Hematopoietic multipotent progenitor cell (in vitro differentiated cells): ENCODE measurements at places on chromosomes 3 and 15. TPM values are rescaled to one million over a fixed set of nuclear protein-coding genes. Genes with fewer than 3 reads are reported as not detected.

FMN1 gene
- total RNA-seq = 0.27 TPM

PCLAF gene
- total RNA-seq = 8.1 TPM

KIF15 gene
- 1.1 TPM for total RNA-seq

GRK7 gene
- total RNA-seq = not detected

MGLL gene
- total RNA-seq = 52.2 TPM

CD96 gene
- 1.1 TPM for total RNA-seq

CACNA2D2 gene
- total RNA-seq = 1.1 TPM

ABI3BP gene
- total RNA-seq = 1.1 TPM

PATL2 gene
- 5.7 TPM for total RNA-seq

SEMA5B gene
- 0.27 TPM for total RNA-seq

GRCh38 chr15:41018534-41018933 lies 65.3 kb downstream of the CHAC1 start:
- DNase-seq = peak; percentile 49

- DNase-seq = no peak
These were observed 14.4 kb downstream of the THSD4 start for GRCh38 chr15:71129669-71130068.

DNA sequence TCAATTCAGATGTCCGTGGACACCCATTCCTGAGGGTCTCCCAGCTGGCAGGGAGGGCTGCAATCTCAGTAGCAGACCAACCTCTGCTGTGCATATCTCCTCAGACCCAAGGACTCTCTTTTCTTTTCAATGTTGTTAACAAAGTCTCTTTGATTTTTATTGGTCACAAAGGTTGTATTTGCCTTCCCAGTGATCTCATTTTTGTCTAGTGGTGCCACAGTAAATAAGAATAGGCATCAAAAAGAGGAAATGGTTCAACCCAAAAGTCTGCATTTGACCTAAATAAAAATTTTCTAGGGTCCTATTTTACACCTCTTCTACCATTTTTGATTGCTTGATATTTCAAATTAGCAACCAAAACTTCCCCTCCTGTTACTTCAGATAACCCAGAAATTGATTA lies 225.9 kb downstream of the CDIN1 start:
- no peak for DNase-seq

- no peak for DNase-seq
These were observed 38.6 kb downstream of the VIPR1 start for GRCh38 chr3:42541079-42541478.

- DNase-seq = no peak
These were observed 68.4 kb downstream of the HERC1 start for GRCh38 chr15:63765338-63765737.

DNA sequence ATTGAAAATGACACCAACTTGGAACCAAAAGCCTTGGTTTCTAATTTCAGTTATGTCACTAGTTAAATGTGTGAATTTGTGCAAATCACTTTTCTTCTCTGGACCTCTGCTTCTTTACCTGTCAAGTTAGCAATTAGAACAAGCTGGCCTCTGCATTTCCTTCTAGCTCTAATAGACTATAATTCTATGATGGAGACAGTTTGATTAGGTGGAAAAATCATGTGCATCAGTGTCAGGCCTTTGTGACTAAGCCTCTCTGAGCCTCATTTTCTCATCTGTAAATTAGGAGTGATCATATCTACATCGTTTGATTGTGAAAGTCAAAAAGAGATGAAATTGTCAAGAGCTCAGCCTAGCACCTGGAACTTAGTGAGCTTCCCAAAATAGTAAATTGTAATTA lies 712.9 kb downstream of the MECOM start:
- no peak for DNase-seq

- DNase-seq = no peak
These were observed 1.4 kb downstream of the ST6GAL1 start for GRCh38 chr3:186931532-186932280.

- DNase-seq = no peak
These were observed 33.0 kb downstream of the DENND6A start for GRCh38 chr3:57659806-57660439.

DNA sequence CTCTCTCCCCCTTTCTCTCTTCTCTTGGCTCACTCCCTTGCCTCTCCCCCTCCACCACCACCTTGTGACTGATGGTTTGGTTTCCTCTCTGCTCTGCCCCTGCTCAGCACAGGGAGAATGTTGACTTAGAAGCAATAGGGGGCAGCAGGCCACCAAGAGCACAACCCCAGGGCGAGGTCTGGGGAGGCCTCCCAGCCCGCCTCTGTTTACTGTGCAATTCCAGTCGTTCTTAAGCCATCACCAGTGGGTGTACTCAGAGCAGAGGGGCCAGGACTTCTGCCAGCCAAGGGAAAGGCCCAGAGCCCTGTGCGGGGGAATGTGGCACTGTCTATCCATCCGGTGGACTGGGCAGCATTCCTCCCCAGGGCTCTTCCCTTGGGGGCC lies 5.7 kb upstream of the APEH start:
- DNase-seq = no peak

DNA sequence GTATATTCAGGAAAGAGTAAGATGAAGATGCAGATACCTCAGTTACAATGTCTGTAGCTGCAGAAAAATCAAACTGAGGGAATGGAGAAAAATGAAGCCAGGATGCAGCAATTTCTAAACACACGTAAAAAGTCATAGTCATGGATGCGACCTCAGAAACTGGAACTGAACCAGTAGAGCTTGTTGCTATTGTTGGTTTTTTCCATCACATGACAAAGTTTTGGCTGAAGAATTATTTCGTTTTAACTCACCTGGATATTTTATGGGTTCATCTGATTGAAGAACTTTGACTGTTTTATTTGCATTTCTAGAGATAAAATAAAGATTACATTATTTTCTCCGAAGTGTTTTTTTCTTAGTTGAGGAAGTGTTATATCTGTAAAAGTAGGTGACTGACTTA lies 591.2 kb downstream of the ZBBX start:
- DNase-seq = no peak

GRCh38 chr3:10533737-10534023 lies 28.3 kb upstream of the ATP2B2 start:
- no peak for DNase-seq

GRCh38 chr15:66885281-66885915 lies 180.0 kb upstream of the SMAD3 start:
- no peak for DNase-seq

DNA sequence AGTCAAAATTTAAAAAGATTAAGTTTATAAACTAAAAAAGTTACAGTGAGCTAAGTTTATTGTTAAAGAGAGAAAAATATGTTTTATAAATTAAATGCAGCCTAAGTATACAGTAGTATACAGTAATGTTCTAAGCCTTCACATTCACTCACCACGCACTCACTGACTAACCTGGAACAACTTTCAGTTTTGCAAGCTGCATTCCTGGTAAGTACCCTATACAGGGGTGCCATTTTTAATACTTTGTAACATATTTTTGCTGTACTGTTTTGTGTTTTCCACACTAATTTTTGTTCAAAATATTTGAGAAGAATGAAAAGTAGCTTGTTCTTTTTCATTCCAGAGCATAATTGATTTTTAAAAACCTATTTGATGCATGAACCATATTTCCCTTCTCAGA lies 524.9 kb downstream of the RBMS3 start:
- DNase-seq = no peak

- peak; percentile 41 for DNase-seq
These were observed 81.0 kb upstream of the BNC1 start for GRCh38 chr15:83365370-83365938.

DNA sequence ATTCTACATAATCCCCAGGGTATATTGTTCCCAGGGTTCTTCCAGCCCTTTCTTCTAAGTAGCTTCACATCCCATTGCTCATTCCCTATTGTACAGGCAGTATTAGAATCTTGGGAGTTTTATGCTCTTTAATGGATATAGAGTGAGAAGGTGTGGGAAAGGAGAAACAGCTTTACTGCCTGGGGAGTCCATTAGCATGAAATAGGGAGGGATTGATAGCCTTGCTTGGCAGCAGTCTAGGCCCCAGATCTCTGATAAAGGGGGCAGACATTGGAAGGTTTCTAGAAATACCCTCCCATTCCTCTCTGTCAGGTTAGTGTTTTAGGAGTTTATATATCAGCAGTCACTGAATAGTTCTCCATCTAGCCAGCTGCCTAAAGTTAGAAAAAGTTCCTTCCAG lies 334.3 kb downstream of the UNC13C start:
- no peak for DNase-seq

DNA sequence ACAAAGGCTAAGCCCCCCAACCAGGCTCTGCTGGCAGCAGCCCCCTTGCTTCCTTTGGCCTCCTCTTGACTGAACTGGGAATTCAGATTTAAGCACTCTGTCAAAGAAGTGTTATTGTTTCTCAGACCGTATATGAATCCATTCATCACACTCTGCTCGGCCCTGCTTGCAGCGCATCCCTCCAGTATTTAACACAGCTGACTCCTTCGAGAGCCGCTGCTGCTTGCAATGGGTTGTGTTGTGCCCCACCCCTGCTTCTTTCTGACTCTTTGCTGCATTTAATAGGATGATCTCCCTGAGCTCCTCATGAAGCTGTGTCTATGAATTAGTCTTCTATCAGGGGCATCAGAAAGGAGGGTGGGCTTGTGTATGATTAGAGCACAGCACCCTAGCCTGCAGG lies 31.2 kb downstream of the C3orf20 start:
- DNase-seq = no peak

- no peak for DNase-seq
These were observed 9.1 kb upstream of the USP3 start for GRCh38 chr15:63495343-63495742.

- no peak for DNase-seq
These were observed 190.3 kb downstream of the XXYLT1 start for GRCh38 chr3:195080571-195081151.

DNA sequence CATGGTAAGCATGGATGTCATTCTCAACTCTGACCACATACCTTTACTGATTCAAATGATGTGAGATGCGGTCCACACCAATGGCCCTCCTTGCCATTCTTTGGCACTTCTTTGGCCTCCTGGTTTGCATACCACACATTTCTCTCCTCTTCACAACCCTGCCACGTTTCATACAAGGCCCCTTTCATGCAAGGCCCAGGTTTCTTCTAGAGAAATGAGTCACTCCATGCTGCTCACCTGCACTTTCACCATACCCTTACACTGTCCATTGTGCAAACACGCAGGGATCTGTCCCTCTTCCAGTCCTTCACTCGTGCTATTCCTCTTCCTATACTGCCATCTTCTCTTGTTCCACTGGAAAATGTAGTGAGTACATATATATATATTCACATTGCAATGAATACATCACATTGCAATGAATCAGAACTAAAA lies 24.4 kb upstream of the SLC24A5 start:
- DNase-seq = no peak

GRCh38 chr3:34683851-34684250 lies 885.4 kb downstream of the PDCD6IP start:
- DNase-seq = peak; percentile 70

GRCh38 chr15:64009798-64010261 lies 36.5 kb downstream of the DAPK2 start:
- no peak for DNase-seq

DNA sequence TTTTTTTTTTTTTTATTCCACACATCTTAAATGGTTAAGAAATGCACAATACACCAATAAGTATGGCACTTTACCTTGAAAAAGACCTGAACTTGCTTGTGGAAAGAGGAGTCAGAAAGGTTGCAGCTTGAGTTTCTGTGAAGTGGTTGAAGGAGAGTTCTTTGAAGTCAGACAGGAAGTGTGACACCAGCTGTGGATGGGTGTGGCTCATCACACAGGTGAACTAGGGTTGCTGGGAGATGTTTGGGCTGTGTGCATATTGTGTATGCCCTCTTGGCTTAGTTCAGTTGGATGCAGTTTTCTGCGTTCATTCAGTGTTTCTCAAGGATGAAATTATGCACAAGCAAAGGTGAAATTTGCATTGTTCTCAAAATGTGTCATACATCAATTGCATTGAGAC lies 6.3 kb downstream of the AEN start:
- no peak for DNase-seq

DNA sequence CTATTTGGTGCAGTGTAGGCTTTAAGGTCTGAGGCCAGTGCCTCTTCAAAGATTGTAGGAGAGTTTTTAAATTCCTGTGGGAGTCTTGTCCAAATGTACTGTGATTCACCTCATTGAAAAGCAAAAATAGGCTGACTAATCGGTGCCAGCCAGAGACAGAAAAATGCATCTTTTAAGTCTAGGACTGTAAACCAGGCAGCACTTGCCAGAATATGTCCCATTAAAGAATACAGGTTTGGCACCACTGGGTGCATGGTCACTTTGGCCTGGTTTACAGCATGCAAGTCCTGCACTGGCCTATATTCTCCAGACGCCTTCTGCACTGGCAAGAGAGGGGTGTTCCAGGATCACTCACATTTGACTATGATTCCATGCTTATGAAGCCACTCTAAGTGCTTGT lies 20.3 kb upstream of the NOX5 start:
- DNase-seq = no peak

- DNase-seq = no peak
These were observed 67.4 kb downstream of the RHCG start for GRCh38 chr15:89429023-89429422.

DNA sequence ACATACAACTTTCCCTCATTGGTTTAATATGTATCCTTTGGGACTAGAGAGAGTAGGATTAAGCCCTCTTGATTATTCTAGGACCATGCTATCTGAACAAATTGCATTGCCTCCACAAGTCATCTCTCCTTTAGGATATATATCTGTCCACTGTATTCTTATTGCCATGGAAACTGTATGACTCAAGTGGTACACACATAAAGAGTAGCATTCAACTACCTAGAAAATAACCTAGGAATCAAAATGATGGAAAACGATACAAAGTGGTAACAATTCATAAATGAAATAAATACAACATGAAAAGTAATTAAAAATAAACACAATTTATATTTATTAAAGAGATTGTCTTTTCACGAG lies 212.1 kb upstream of the P2RY1 start:
- no peak for DNase-seq

DNA sequence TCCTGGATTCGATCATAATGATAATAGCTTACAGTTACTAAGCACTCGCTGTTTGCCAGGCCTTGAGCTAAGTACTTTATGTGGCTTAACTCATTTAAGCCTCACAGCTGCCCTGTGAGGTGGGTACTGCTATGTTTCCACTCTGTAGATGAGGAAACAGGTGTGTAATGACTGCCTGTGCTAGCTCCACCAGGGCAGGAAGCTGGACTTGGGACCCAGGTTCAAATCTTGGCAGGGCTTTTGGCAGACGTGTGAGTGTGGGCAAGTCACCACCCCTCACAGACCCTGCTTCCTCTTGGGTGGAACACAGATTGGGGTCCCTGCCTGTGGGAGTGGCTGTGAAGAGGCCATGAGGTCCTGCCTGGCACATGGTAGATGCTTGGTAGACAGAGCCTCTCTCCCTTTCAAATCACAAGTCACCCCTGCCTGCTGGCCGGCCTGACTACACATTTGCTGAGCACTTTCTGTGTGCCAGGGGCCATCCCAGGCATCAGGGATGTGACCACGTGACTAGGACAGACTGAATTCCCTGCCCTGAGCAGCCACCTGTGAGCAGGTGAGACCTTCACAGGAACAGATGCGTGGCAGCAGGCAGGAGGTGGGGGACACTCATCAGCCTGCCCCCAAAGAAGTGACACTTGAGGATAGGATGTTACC lies 3.7 kb downstream of the EFCC1 start:
- DNase-seq = no peak
